Activated naive CD4-positive, alpha-beta T cell treated with anti-CD3 and anti-CD28 coated beads, Interleukin-2, amount 50 U/mL, for 72 hours (primary cell): ENCODE measurements at places on chromosomes 1 and 21. TPM values are rescaled to one million over a fixed set of nuclear protein-coding genes. Genes with fewer than 3 reads are reported as not detected.

- no peak for DNase-seq
Measured at GRCh38 chr1:172442404-172442803, 1.5 kb downstream of the PIGC start.

The CXADR gene
- total RNA-seq: 0.54 TPM

GRCh38 chr1:227490001-227490400, 73.4 kb upstream of the ZNF678 start:
- no peak for DNase-seq

The BEST4 gene
- total RNA-seq: 0.80 TPM

The MAB21L3 gene
- total RNA-seq: not detected

GRCh38 chr1:230794871-230795605, 47.9 kb downstream of the CAPN9 start:
- DNase-seq: no peak

The MCOLN2 gene
- 37.3 TPM for total RNA-seq

The ASCL5 gene
- total RNA-seq: 0.16 TPM

DNA sequence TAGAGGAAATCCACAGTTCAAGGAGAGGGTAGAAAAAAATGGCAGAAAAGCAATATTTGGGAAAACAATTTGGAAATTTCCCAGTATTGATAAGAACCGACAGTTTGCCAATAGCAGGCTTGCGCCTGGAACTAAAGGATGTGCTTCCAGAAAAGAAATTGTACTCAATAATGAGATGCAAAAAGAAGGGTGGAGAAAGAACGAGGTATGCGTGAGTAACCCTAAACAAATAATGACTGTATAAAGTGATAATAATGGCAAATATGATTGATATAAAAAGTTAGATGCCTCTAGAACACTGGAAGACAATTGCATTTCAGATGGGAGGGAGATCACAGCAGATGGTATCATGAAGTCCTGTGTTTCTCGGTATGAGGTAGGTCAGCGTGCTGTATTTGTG, 458.9 kb downstream of the DSCAM start:
- no peak for DNase-seq

The SIK1 gene
- total RNA-seq: 12.4 TPM

The TINAGL1 gene
- not detected for total RNA-seq

DNA sequence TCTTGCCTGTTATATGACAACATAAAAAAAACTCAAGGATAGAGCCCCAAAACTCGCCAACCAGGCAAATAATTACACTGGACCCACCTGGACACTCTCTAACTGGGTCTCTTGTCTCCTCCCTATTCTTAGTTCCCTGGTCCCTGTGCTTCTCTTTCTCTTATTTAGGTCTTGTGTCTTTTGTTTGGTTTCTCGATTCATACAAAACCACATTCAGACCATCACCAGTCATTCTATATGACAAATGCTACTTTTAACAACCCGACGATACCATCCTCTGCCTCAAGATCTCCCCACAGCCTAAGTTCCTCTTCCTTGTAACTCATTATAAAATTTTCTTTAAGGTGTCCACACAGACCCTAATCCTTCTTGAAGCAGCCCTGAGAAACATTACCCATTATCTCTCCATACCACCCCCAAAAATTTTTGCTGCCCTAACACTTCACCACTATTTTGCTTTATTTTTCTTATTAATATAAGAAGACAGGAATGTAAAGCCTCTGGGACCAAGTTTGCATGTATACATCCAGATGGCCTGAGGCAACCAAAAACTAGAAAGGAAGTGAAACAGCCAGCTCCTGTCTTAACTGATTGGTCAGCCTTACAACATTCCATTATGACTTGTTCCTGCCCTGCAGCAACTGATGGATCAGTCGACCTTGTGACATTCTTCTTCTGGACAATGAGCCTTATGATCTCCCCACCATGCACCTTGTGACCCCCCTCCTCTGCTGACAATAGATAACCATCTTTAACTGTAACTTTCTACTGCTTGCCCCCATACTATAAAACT, 638.2 kb downstream of the AMY1C start:
- DNase-seq: no peak

GRCh38 chr1:47569681-47570470, 132.0 kb downstream of the FOXD2 start:
- DNase-seq: no peak

DNA sequence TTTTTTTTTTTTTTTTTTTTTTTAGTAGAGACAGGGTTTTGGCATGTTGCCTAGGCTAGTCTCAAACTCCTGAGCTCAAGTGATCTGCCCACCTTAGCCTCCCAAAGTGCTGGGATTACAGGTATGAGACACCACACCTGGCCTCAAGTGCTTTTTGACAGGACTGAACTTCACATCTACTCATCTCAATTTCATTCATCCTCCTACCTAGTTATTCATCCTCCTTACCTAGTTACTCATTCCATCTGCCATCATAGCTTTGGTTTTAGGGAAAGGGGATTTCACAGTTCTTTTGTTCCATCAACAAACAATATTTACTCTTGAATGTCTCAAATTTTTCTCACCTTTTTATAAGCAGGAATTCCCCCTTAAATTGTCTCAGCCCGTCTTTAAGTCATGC, 38.6 kb upstream of the RALGPS2 start:
- DNase-seq: no peak
